ENCODE measurements at places on chromosomes 4 and X. TPM values are rescaled to one million over a fixed set of nuclear protein-coding genes. Genes with fewer than 3 reads are reported as not detected.

- H3K4me1 ChIP-seq, result peaks cover 40% of the 10 kb centered on the region
- DNase-seq, result no peak
- no peak overlapping the region for H3K4me3 ChIP-seq
- H3K36me3 ChIP-seq, result peaks cover 2% of the 10 kb centered on the region
These were observed 7.8 kb upstream of the SH3TC1 start for GRCh38 chr4:8191136-8191747.

GRCh38 chr4:17068891-17069290 lies 170.4 kb upstream of the LDB2 start:
- no peak overlapping the region for H3K27ac ChIP-seq
- no peaks in the 10 kb centered on the region for H3K27me3 ChIP-seq
- H3K4me3 ChIP-seq, result no peak overlapping the region
- H3K4me1 ChIP-seq, result no peaks in the 10 kb centered on the region
- no peaks in the 10 kb centered on the region for H3K36me3 ChIP-seq
- DNase-seq, result peak; percentile 72

- no peaks in the 10 kb centered on the region for H3K27me3 ChIP-seq
- no peak for DNase-seq
- H3K36me3 ChIP-seq, result peaks cover 15% of the 10 kb centered on the region
- H3K27ac ChIP-seq, result peak overlapping the region; percentile 50
These were observed 67.3 kb downstream of the AFAP1 start for GRCh38 chr4:7872264-7872771.

GRCh38 chrX:40700640-40701342 lies 34.6 kb downstream of the MED14 start:
- peaks cover 2% of the 10 kb centered on the region for H3K27me3 ChIP-seq
- no peak for DNase-seq
- H3K36me3 ChIP-seq, result peaks cover 4% of the 10 kb centered on the region
- H3K4me3 ChIP-seq, result no peak overlapping the region

GBA3 gene
- 0.40 TPM for total RNA-seq

- H3K4me3 ChIP-seq, result no peak overlapping the region
- H3K27ac ChIP-seq, result no peak overlapping the region
- no peaks in the 10 kb centered on the region for H3K27me3 ChIP-seq
- no peaks in the 10 kb centered on the region for H3K4me1 ChIP-seq
- no peak for DNase-seq
These were observed 139.3 kb downstream of the GASK1B start for GRCh38 chr4:158033416-158034120.

DNA sequence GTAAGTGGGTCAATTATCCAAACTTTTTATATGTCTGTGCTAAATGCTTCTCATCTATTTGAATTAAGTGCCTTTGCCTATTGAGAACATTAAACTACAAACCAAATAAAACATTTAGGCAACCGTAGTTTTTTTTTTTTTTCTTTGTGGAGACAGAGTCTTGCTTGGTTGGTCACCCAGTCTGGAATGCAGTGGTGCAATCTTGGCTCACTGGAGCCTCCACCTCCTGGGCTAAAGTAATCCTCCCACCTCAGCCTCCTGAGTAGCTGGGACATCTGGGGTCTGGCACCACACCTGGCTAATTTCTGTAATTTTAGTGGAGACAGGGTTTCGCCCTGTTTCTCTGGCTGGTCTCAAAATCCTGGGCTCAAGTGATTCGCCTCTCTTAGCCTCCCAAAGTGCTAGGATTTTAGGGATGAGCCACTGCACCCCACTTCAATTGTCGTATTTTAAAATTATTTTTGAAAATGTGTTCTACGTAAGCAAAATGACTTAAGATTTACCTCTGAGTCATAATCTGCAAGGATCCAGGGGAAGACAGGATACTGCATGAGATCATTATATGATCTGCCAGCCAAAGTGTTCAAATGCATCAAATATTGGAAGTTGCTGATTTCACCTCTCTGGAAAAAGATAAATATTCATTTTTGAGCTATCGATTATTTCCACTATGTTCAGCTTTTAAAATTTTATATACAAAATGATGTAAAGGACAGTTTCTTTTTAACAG lies 125.6 kb downstream of the CDS1 start:
- H3K36me3 ChIP-seq, result peaks cover 43% of the 10 kb centered on the region
- DNase-seq, result no peak
- H3K4me1 ChIP-seq, result no peaks in the 10 kb centered on the region
- H3K4me3 ChIP-seq, result no peak overlapping the region
- no peaks in the 10 kb centered on the region for H3K27me3 ChIP-seq

IL3RA gene
- 9.3 TPM for total RNA-seq

TMEM154 gene
- 0.94 TPM for total RNA-seq

GRCh38 chrX:146456058-146456457 lies 353.5 kb upstream of the CXorf51B start:
- DNase-seq, result no peak
- H3K36me3 ChIP-seq, result no peaks in the 10 kb centered on the region
- H3K27me3 ChIP-seq, result no peaks in the 10 kb centered on the region
- H3K4me1 ChIP-seq, result no peaks in the 10 kb centered on the region
- H3K4me3 ChIP-seq, result no peak overlapping the region

DNA sequence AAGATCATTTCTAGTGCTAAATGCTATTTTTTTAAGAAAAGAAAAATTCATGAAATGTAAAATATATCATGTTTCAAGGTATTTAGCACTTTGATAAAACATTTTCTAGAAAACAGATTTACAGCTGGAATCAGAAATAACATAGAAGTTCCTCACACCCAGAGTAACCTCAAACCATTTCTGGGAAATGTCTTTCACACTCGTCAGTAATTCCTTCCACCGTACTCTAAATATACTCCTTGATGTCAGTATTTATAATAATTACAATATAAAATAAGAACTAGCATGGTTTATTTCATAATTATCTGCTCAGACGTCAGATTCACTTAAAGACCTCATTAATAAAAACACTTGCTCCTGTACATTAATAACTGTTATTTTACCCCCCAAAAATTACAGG lies 103.9 kb downstream of the ADGRA3 start:
- H3K4me1 ChIP-seq, result no peaks in the 10 kb centered on the region
- DNase-seq, result no peak
- H3K36me3 ChIP-seq, result no peaks in the 10 kb centered on the region
- H3K4me3 ChIP-seq, result no peak overlapping the region
